ENCODE measurements at places on chromosomes 4 and X.

DNA sequence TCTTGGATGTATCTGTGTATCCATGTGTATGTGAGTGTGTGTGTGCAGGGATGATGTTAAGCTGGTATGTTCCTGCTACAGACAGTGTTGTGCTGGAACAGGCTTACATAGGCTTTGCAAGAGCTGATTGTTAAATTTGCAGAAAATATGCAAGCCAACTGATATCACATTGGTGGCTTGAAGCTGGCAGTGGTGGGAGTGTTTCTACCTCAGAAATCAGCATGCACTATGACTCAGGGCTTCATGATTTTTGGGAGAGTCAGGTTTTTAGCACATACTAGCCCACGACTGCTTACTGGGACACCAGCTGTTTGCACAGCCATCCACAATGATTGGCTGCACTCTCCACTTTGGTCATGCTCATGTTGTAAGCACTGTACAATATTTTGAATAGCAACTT lies 261.8 kb downstream of the DHX15 start:
- no peak for DNase-seq

- no peak for DNase-seq
Observed at GRCh38 chr4:176409627-176410026, 89.9 kb downstream of the SPCS3 start.

DNA sequence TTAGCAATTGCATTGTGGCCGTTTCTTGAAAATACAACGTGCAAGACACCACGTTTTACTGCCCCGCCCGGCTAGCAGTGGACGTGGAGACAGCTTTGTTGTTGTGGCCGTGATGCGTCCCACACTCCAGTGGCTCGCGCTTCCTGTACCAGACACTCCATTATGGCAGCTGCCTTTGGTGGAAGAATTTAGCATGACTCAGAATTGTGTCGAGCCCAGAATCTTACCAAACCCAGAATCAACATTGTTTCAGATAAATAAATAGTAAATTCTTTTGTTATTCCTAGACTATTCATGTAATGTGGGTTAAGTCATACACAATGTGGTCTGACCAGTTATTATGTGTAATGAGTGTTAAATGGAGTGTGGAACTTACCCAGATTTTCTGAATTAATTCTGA lies 25.3 kb upstream of the S100P start:
- DNase-seq, result no peak

DNA sequence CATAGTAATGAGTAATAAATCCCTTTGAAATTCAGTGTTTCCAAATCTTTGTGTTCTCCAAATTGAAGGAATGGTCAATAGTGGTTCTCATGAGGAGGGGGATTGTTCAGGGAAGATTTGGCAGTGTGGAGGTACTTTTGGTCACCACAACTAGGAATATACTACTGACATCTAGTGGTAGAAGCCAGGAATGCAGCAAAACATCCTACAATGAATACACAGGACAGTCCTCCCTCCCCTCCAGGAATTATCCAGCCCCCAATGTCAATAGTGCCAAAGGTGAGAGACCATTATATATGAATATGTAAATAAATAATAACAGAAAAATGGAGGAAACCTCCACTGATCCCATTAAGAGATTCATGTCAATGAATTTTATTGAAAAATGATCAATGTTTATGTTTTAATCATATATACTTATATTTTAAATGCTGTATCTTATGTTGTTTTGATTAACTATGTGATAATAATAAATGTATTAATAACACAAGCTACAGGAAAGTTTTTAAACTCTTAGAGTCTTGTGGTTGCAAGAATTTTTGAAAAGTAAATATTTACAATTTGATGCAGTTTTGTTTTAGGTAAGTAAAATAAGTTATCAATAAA lies 14.4 kb upstream of the FAM9A start:
- peak; percentile 4 for DNase-seq

DNA sequence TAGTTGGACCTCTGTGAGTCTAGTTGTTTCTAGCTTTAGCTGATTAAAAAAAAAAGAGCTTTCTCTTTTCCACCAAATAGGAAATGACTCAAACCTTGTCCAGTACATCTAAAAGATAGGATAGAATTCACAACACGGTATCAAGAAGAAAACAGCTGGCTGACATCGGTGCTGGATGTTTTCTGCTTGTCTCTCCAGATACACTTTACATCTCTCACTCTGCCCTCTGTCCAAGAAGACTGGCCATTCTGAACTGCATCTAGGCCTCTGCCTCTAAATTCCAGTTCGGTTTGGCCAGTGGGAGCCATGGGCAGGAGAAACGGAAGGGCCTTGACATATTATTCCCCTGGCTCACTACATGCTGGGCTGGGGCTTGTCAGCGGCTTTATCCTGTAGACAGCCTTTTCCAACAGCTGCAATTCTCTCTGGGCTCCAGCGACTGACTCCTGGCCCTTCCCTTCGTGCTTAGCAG lies 57.3 kb upstream of the SHISA3 start:
- no peak for DNase-seq

DNA sequence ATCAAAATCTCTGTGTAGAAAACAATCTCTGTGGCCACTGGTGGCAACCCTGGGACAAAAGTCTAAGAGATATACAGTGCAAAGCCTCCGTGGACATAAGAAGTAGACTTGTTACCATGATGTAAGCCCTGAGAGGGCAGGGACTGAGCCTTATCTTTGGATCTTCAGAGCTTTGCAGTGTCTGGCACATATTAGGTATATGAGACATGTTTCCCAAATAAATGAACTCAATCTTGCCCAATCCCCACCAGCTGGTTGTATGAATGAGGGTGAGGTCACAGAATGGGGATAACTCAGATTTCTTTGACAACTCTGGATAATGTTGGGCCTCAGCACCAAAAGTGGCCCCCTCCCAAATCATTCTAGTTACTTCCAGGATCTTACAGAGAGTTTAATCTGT lies 511.4 kb upstream of the DIPK2B start:
- DNase-seq, result no peak

GRCh38 chr4:116357758-116358157 lies 727.6 kb downstream of the TRAM1L1 start:
- DNase-seq, result no peak

DNA sequence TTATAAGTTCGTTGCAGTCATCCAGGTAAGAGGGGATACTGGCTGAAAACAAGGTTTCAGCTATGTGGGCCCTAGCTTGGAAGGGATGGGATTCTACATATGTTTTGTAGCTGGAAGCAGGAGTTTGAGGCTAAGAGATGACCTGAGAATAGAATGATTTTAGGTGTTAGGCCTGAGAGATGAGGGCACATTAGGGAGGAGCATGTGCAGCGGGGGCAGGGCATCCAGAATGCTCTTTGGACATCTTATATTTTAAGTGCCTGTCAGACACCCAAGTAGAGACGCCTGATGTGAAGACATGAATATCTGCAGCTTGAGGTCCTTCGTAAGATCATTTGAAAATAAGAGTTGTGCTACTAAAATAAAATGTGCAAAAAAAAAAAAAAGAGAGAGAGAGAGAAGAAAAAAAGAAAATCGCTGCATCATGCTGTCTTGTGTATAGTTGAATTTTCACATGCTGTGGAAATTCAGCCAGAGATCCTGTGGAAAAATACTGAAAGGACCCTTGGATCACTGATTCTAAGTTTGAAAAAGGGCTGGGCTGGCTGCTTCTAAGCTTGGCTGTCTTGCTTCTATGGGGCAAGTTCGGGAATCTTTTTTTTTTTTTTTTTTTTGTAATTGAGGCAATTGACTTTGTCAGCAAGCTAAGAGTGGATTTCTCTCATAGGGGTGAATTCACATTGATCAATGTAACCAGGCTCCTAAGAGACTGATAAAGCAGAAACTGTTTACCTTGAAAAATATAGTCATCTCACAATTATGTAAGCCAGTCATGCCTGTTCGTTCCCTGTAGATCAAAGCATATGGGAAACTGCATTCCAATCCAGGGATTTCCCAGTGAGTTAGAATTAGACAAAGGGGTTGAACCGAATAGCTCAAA lies 341.0 kb upstream of the GATB start:
- no peak for DNase-seq

DNA sequence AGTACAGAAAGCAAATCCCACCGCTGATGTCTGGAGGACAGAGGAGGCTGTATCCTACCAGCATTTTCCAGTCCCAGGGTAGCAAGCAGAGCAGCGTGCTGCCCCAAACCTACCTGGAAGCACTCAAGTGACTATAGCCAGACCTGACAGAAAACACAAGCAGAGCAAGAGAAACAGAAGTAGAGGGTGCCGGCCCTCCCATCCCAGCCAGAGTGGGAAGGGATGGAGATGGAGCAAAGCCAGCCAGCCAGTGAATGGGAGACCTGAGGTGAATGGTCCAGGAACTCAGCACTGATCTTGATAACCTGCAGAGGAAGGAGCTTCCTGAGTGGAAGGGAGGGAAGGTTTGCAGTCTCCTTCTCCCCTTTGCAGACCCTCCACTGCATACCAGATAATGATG lies 185.2 kb downstream of the MAML3 start:
- DNase-seq, result no peak
